ENCODE measurements at places on chromosomes 3 and 15.
A peak's percentile ranks its signal among the peaks of the same experiment; 100 is the strongest.

DNA sequence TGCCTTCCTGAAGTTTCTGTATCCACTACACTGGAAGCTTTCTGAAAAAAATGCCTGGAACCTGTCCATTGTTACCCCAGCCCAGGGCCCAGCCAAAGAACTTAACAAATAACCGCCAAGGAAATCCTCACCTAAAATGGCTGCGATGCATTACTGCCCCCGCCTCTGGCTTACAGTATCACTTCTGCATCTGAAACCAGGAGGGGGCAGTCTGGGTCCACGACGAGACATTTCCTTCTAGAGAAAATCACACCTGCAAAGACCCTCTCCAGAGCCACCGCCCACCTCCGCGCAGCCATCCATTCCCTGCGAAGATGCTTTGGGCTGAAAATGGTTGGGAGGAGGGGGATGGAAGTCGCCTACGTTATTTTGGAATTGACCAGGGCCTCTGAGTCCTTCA is 22.4 kb upstream of the CELF6 start:
- no peak for DNase-seq

- DNase-seq: no peak
Observed at GRCh38 chr3:18403061-18403460, 22.1 kb downstream of the SATB1 start.

GRCh38 chr15:25179673-25180511 is 225.1 kb downstream of the SNRPN start:
- no peak for DNase-seq

GRCh38 chr3:150779402-150779858 is 16.5 kb upstream of the SIAH2 start:
- no peak for DNase-seq

DNA sequence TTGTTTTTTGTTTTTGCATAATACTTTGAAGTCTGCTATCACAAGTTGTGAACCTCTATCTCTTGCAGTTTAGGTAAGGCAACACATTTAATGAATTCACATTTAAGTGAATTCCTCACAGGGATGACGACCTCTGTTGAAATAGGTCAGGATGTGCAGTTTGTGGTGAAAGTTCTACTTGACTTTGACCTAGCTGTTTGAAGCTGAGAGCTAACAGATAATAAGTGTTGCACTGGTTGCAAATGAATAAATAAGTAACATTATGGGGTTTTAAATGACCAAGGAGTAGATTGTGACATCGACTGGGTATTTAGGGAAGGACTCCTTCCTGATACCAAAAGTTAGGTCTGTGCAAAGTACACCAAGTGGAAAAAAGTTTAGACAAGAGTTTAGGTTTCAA is 23.9 kb downstream of the NIT2 start:
- DNase-seq: no peak

GRCh38 chr3:53651927-53652326 is 157.5 kb downstream of the CACNA1D start:
- DNase-seq: no peak

DNA sequence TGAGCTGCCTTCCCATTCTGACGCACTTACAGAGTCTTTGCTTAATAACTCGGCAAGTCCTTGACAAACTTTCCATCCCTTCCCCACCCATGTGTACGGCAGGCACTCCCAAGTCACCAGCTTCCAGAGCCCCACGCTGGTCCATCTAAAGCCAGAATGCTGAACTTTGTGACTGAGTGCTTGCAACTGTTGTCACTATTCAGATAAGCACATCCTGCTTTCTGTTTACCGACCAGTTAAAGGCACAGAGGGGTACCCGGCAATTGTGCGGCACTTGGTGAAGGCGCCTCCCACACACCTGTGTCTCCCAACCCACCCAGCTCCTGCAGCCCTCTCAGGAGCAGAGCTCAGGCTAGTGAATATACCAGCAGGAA is 430.6 kb downstream of the FOXP1 start:
- DNase-seq: no peak

- no peak for DNase-seq
Observed at GRCh38 chr3:106290304-106290997, 421.6 kb upstream of the CBLB start.

DNA sequence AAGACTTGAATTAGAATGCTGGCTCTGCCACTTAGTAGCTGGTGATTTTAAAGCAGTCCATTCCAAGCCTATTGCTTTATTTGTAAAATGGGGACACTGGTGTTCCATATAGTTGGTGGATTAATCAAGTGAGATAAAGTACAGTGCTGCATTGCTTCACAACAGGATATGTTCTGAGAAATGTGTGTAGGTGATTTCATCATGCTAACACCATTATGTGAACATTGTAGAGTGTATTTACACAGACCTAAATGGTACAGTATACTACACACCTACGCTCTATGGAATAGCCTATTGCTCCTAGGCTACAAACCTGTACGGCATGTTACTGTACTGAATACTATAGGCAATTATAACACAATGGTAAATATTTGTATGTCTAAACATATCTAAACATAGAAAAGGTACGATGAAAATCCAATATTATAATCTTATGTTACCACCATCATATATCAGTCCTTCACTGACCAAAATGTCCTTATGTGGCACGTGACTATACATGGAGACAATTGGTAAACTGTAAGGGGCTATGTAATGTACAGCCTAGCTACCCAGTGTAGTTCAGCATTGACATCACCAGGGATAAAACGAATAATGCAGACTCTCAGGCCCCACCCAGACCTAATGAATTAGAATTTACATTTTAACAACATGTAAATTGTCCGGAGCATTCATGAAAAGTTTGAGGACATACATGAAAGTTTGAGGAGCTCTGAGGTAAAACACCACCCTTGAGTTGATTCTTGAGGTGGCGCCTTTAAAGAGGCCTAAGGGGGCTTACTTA is 121.4 kb upstream of the BFSP2 start:
- no peak for DNase-seq

GRCh38 chr3:176995946-176996345 is 201.3 kb downstream of the TBL1XR1 start:
- DNase-seq: no peak

DNA sequence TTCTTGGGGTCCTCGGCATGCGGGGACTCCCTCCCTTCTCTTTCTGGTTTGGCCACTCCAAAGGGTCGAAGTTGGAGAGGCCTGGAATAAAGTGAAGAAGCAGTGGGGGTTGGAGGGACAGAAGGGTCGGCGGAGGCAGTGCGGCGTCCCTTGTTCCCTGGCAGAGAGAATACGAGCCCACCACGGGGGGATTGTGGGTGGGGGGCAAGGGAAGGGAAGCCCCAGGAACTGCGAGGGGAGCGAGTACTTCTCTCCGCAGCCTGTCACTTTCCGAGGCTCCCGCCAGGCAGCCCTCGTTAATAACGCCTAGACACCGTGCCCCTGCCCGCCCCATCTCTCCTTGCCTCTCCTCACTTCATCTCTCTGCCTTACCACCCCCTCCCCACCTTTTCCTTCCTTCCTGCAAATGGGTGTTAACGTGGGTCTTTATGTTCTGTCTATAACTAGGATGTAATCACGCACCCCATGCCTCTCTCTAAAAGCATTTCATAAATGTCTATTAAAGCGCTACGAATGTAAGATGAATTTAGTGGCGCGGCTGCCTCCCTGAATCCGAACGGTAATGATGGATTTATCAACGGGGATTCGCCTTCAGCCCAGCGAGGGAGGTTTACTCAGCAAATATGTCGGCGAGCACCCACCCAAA is 13.7 kb downstream of the NR2F2 start:
- DNase-seq: no peak

DNA sequence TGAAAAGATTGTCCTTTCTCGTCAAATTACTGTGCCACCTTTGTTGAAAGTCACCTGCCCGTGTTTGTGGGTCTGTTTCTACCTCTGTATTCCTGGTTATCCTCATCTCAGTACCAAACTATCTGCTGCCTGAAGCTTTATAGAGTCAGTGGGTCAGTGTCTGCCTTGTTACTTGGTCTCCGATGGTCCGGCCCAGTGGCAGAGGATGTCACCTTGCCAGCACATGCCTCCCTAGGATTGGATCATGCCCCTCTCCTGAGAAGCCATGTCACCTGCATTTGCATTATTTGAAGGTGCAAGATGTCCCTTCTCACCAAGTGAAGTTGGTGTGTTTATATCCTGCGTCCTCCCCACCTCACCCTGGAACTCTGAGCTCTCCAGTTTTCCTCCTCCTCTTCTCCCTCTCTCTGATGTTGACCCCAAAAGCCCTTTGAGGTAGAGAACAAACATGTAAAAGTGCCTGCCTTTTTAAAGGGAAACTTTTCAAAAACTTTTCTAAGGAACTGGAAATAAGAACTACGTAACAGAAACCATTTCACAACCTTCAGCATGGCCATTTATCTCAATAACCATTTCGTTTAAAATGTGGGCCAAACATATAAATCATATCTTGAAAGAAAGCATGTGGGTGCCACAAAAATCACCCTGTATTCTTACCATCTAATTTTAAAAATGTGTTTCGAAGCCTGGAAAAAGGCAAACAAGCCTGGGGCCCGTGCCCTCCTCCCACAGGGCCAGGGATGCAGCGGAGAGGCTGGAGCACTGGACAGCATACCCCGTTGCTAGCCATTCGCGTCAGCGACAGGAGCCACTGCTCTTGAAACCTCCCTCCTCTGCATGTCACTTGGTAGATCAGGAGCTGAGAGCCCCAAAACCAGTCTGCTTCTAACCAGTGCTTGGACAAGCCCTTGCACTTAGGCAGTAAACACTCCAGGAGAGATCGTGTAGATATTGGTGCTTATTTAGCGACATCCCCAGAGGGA is 102.1 kb downstream of the VGLL4 start:
- no peak for DNase-seq

DNA sequence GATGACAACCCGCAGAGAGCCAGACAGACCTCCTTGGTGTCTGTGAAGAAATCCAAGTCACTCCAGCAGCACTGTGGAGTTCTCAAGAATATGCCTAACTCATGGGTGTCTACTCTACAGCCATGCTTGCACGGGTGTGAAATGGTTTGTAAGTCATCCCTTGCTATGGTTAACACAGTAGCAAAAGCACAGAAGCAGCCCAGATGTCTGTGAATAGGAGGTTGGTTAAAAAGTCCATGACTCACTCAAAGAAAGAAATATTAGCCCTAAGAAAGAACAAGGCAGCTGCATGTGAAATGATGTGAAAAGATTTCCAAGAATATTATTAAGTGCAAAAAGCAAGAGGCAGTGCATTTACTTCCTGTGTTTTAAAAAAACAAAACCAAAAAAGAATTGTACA is 12.1 kb upstream of the LIMD1 start:
- DNase-seq: no peak

DNA sequence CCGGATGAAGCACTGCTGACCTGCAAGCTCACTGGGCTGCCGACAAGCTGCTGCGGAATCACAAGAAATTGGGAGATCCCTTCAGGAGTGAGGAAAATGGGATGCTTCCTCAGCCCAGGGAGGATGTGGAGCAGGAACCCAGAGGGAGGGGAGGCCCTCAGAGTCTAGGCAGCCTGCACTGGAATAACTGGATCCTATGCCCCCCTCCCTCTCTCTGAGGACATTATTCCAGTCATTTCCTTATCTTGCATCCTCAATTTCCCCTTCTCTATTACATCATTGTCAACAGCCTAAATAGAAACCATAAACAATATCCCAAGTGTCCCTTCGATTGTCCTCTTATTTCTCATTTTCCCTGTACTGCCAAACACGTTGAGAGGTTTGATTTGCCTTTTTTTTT is 169.0 kb downstream of the OPA1 start:
- no peak for DNase-seq

GRCh38 chr3:98906230-98906629 is 4.7 kb upstream of the DCBLD2 start:
- no peak for DNase-seq

GRCh38 chr3:16286751-16287543 is 21.9 kb downstream of the OXNAD1 start:
- peak; percentile 33 for DNase-seq

- no peak for DNase-seq
Observed at GRCh38 chr3:39166932-39167532, 13.6 kb upstream of the CSRNP1 start.
